LoVo (cell line): ENCODE measurements at places on chromosomes 2 and 18.

DNA sequence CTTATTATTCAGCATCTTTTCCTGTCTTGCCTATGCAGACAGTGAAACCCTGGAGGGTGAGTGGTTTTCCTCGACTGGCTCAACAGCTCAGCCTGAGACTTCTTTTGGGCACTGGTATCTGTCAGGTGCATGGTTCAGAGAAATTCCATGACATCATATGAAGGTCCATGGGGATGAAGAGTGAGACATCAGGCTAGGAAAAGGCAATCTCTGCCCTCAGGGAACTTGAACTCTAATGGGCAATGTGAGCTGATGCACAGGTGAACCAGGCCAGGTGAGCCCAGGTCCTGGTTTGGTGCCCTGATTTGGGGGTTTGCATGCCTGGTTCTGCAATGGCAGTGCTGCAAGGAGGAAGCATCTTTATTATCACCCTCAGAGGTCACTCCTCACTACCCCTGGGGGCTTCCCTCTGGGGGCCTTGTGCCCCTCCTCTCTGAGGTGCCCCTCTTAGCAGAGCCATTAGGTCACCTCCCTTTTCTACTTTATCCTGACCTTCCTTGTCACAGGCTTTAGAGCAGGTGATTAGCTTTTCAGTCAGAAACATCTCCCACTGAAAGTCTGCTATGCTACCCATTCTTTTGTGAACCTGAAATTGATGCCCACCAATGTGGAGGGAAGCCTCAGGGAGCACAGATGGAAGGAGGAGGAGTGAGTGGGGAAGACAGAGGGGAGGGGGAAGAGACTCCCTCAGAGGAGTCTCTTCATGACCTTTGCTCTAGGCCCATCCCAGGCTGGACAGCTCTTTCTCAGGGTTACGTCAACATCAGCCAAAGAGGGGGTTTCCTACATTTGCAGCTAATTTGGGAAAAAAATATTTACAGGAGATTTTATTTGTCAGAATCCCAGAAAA is 47.3 kb downstream of the MERTK start:
- no peak for DNase-seq

GRCh38 chr2:239140346-239141020 is 260.3 kb downstream of the HDAC4 start:
- DNase-seq: no peak

GRCh38 chr18:23397907-23398306 is 55.2 kb upstream of the RIOK3 start:
- DNase-seq: no peak

GRCh38 chr2:132412021-132412420 is 4.6 kb upstream of the GPR39 start:
- no peak for DNase-seq

- no peak for DNase-seq
Measured at GRCh38 chr2:17184512-17184911, 333.7 kb downstream of the RAD51AP2 start.

DNA sequence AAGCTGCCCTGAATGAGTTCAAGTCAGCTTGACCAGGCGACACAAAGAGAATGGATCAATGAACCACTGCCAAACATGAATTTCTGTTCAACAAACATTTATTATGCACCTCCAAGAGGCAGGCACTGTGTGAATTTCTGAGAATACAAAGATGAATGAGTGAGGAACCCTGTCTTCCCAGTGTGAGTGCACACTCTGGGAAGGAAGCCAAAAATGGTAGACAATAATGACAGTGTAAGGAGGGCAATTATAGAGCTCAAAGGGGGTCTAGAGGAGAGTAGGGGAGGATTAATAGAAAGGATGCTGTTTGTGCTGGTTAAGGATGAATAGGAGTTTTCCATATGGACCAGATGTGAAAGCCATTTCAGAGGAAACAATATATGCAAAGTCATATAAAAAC is 213.4 kb downstream of the DCC start:
- no peak for DNase-seq

- peak; percentile 72 for DNase-seq
Measured at GRCh38 chr2:45778720-45779171, 127.3 kb downstream of the PRKCE start.

DNA sequence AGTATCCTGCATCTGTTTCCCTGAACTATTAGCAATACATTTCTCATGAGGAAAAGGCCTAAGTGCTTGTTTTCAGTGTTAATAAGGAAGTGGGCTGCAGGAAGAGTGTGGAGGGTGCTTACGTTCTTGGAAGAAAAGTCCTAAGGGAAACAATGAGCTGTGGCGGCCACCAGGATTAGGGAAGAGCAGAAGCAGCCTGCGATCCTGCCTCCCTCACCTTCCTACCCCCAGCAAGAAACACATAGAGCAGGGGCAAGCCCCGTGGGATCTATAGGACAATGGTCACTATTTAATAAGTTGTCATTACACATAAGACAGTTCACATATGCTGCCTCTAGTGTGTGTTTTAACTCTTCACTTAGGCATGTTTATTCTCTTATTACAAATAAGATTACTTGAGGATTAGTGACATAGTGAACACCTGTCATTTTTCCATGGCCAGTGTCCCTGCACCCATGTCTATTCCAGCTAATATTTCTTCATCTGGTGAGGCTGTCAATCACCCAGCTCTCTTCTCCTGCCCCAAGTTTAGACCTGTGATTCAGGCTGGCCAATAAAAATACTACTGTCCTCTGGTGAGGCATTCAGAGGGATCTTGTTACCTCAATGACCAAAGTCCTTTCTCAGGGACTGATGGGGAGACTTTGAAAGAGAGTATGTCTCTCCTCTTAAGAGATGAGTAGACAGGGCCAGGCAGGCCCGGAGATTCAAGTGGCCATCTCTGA is 510.9 kb upstream of the CELF4 start:
- no peak for DNase-seq

- no peak for DNase-seq
Measured at GRCh38 chr2:159942146-159942545, 120.3 kb downstream of the PLA2R1 start.

DNA sequence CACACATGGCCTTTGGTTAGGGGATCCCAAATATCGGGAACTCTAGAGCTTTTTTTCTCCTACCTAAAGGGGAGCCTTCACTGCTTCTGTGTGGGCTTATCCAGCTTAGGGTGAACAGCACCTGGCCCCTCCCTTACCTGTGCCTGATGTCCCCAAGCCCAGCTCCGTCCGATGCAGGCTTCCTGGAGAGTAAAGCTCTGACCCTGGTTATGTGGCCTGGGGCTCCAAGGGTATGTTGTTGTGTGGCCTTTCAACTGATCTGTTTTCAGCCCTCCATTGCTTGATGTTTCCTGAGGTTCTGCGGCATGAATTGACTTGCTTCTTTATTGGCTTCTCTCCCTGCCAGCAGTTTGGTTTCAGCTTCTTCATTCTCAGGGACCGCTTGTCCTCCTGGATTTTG is 66.0 kb downstream of the RAB31 start:
- no peak for DNase-seq

- peak; percentile 38 for DNase-seq
Measured at GRCh38 chr2:238561230-238561629, 134.5 kb downstream of the ASB1 start.

DNA sequence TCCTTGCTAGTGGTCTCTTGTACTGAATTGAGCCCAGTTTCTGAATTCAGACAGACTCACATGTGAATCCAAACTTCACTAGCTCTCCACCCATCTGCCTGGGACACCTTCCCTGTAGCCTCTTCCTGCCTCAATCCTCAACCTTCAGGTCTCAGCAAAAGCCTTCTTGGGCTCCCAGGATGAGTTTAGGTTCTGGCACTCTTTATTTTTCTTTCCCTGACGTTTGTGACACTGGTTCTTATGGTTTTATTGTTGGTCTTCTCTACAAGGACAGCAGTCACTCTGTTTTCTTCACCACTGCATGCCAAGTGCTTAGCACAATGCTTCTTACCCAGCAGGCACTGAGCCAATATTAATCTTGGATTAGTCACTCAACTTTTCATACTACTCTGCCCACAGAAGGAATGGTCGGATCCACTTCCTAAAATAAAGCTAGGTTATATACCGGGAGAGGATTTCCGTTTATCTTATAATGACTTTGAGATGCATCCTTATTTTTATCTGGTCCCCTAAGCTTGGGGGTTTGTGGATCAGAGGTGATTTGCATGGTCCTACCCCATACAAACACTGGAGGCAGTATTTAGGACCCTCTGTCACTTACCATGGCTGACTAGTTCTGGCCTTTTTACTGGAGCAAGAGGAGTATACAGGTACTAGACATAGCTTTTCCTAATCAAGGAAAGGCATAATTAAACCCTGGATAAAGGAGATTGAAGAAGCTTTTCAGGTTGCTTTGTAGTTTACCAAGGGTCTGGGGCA is 186.3 kb downstream of the MYCN start:
- DNase-seq: peak; percentile 52

DNA sequence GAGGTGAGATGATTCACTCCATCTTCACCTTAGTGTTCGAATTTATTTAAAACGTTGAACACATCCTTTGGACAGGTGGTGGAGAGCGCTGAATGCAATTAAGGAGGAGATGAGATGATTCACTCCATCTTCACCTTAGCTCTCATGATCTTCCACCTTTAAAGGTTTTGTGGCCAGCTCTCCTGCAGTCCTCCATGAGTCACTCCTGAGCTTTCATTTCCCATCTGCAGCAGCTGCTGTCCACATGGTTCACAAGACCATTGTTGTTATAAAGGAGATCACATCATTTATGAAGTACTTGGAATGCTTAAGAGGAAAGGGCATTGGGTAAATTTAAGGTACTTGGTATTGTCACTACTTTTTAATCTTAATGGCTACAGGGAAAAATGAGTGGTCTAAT is 298.5 kb downstream of the PAX3 start:
- DNase-seq: peak; percentile 39

- DNase-seq: no peak
Measured at GRCh38 chr2:26704441-26704977, 12.0 kb downstream of the KCNK3 start.

- no peak for DNase-seq
Measured at GRCh38 chr18:42892181-42892580, 223.3 kb downstream of the RIT2 start.

GRCh38 chr2:26770986-26771586 is 7.0 kb downstream of the SLC35F6 start:
- DNase-seq: peak; percentile 42

- DNase-seq: no peak
Measured at GRCh38 chr2:180352620-180353019, 345.5 kb upstream of the CWC22 start.

DNA sequence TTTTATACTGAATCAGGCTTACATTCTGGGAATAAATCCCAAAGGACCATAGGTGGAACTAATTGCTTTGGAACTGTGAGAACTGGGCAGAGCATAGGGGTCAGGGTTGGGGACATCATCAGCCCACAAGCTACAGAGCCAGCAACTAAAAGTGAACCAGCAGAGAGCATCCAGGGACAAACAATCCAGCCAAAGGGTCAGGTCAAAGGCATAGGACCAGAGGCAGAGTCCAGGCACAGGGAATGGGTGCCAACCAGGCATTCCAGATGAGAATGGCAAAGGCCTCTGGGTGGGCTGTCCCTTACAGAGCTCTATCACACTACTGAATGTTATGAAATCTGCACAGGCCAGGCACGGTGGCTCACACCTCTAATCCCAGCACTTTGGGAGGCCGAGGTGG is 12.3 kb upstream of the DNER start:
- DNase-seq: no peak

GRCh38 chr2:134348760-134349159 is 94.9 kb downstream of the MGAT5 start:
- no peak for DNase-seq

GRCh38 chr2:238165288-238165921 is 6.6 kb downstream of the ERFE start:
- no peak for DNase-seq

- no peak for DNase-seq
Measured at GRCh38 chr2:106115665-106116064, 78.4 kb downstream of the UXS1 start.

DNA sequence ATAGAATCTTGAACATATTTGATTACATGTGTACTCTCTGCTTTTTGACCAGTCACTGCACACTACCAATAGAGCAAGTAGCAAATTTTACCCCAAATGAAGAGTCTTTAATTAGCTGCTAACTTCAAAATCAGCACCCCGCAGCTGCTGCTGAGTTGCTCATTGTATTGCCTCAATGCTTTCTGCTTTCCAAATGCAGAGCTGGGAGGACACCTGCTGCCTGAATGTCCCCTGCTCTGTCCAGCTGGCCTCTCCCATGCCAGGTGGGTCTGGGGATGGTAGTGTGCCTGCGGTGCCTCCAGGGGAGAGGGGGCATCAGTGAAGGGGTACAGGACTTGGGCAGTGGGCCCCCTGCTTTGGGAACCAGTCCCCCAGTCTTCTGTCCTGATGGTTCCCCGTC is 184.8 kb downstream of the PRKCE start:
- DNase-seq: no peak

GRCh38 chr2:236576953-236577352 is 7.3 kb downstream of the ACKR3 start:
- DNase-seq: no peak

DNA sequence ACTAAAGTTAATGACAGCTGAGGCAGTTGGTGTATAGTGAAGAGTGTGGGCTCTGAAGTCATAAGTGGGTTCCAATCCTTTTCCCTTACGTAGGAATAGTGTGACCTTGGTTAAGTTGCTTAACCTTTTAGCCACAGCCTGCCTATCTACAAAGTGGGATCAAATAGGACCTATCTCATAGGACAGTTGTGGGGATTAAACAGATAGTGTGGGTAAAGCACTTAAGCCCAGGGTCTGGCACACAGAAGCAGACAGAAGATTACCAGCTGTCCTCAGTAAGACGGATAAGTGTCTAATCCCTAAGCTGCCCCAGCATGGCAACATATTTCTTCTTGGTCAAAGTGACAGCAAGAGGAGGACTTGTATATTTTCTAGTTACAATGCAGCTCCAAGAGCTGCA is 28.2 kb downstream of the UBE2F start:
- DNase-seq: no peak

- no peak for DNase-seq
Measured at GRCh38 chr2:225010804-225011203, 31.5 kb downstream of the DOCK10 start.

GRCh38 chr18:48761582-48761981 is 189.2 kb downstream of the SMAD7 start:
- DNase-seq: peak; percentile 4

DNA sequence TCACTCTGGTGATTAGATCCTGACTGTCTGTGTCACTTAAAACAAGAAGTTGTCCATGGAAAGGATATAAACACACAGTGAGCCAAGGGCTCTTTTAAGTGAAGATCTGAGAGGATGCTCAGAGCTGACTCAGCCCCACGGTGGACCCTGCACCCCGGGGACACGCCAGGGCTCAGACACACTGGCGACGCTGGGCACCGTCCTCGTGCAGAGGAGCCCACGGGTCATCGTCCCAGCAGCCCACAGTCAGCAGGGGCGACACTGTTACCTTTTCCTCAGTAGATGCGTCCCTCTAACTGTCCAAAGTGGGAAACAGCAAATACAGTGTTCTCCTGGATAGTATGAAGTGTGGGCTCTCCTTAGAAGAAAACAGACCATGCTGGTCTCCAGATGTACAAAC is 225.6 kb downstream of the HDAC4 start:
- DNase-seq: no peak

DNA sequence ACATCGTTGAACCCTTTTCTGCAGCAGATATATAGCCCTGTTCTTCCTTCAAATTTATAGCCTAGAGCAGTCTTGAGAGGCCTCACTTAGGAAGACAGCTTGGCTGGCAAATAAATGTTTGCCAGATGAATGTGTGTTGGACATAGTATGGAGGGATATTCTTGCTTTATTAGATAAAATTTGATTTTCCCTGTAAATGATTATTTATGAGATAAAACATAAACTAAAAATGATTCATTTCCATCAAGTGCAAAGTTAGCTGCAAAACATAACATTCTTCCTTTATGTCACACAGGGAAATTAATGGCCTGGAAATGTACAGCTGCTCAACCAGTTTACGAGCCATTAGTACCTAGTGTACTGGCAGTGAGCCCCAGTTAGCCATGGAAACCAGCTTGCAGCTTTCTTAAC is 82.5 kb downstream of the LIMS1 start:
- DNase-seq: no peak

GRCh38 chr2:127591221-127591923 is 54.6 kb upstream of the GPR17 start:
- peak; percentile 26 for DNase-seq
